Neural crest cell (in vitro differentiated cells): ENCODE measurements at places on chromosomes 12 and 14. TPM values are rescaled to one million over a fixed set of nuclear protein-coding genes. Genes with fewer than 3 reads are reported as not detected.

DNA sequence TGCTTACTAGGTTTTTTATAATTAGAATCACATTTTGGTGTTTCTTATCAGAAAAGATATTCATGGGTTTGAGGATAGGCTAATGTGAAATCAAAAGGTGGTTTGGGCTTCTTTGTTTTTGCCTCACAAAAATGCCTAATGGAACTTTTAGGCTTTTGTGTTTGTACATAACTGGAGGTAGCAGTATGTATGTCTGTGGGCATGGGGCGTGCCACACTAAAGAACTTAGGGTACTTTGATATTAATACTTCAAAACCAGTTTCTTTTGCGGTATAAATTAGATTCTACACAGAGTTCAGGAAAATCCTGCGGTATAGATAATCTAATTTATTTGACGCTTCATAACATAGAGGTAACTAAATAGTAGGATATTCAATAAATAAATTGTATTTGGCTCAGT, 1.9 kb downstream of the ETV6 start:
- H3K4me3 ChIP-seq: peak overlapping the region; percentile 94
- DNase-seq: no peak
- H3K27ac ChIP-seq: no peak overlapping the region
- H3K4me1 ChIP-seq: peaks cover 39% of the 10 kb centered on the region
- no peaks in the 10 kb centered on the region for H3K27me3 ChIP-seq

- H3K4me3 ChIP-seq: peak overlapping the region; percentile 32
- H3K27ac ChIP-seq: peak overlapping the region; percentile 54
- H3K27me3 ChIP-seq: no peaks in the 10 kb centered on the region
- no peak for DNase-seq
- H3K4me1 ChIP-seq: peaks cover 27% of the 10 kb centered on the region
Observed at GRCh38 chr12:12506496-12506890, 56.2 kb downstream of the DUSP16 start.

DNA sequence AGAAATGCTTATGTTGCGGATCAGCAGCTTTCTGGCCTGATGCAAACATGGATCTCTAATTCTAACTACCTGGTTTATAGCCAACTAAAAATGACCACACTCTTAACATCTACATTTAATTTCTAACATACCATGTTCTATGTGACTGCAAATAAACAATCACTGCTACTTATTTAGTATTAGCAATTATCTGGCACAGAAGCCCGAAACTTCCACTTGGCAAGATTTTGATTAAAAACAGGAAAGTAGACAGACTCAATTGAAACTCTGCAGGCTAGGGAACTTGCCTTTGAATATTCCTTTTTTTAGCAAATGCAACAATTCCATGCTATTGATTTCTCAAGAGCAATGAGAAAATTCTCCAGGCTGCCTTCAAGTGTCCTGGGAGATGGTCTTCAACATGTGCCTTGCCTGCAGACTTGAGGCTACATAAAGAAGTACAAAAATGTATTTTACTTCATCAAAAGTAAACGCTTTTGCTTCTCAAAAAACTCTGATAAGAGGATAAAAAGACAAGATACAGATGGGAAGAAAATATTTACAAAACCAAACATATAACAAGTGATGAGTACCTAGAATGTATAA, 9.1 kb upstream of the TMCC3 start:
- no peak overlapping the region for H3K27ac ChIP-seq
- H3K27me3 ChIP-seq: no peaks in the 10 kb centered on the region
- H3K4me1 ChIP-seq: no peaks in the 10 kb centered on the region
- H3K4me3 ChIP-seq: no peak overlapping the region
- no peaks in the 10 kb centered on the region for H3K36me3 ChIP-seq

DNA sequence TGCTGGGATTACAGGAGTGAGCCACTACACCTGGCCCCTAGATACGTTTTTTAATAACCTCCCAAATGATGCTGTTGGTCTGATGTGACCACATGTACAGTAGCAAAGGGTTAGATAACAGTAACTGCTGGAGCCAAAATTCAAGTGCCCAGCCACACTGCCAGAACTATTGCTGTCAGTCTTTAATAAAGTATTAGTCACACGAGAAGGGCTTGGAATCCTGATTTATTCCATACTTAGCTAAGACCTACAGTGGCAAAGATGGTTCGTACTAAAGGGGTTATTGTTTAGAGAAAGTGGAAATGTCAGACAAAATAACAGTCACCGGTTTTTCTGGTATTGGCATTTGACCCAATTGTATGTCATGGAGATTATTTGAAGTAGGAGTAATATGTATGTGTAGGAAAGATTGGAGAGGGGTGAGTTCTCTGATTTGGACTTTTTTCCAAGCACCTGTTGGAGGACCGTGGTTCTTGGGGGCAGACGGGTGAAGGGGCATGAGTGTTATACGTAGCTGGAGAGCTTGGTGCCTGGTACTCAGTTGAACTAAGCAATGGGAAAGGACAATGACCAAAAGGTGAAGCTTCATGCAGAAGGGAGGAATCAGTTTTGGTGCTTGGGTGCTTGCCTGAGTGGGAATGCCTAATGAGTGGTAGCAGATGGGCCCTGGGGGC, 9.7 kb downstream of the TUBA1C start:
- H3K27me3 ChIP-seq: peaks cover 3% of the 10 kb centered on the region
- peaks cover 14% of the 10 kb centered on the region for H3K36me3 ChIP-seq
- no peak overlapping the region for H3K27ac ChIP-seq
- DNase-seq: no peak
- no peak overlapping the region for H3K4me3 ChIP-seq
- peaks cover 13% of the 10 kb centered on the region for H3K4me1 ChIP-seq

GRCh38 chr12:47014474-47014873, 64.9 kb upstream of the PCED1B start:
- peaks cover 31% of the 10 kb centered on the region for H3K27me3 ChIP-seq
- H3K4me1 ChIP-seq: no peaks in the 10 kb centered on the region
- no peak overlapping the region for H3K4me3 ChIP-seq
- no peak for DNase-seq
- H3K27ac ChIP-seq: no peak overlapping the region
- H3K36me3 ChIP-seq: no peaks in the 10 kb centered on the region

DNA sequence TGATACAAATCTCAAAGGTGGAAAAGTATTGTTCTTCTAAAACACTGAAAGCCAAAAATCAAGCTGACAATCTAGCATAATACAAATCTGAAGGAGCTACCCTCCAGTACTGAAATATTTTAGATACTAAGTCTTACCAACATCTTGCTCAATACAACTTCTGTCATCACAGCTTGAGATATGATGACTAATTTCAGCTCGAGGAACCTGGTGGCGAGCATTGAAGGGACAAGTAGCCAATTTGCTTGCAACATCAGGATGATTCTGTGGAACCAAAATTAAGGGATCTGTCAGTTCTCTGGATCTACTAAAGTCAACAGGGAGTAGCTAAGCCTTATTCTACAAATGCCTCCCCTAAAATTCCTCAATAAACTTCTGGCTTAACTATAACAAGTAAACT, 10.4 kb downstream of the GTSF1 start:
- DNase-seq: no peak
- peaks cover 60% of the 10 kb centered on the region for H3K27me3 ChIP-seq
- no peaks in the 10 kb centered on the region for H3K36me3 ChIP-seq
- H3K4me3 ChIP-seq: no peak overlapping the region

- DNase-seq: no peak
- no peak overlapping the region for H3K4me3 ChIP-seq
- H3K27me3 ChIP-seq: peaks cover 25% of the 10 kb centered on the region
Observed at GRCh38 chr12:15435597-15435996, 113.3 kb downstream of the PTPRO start.

DNA sequence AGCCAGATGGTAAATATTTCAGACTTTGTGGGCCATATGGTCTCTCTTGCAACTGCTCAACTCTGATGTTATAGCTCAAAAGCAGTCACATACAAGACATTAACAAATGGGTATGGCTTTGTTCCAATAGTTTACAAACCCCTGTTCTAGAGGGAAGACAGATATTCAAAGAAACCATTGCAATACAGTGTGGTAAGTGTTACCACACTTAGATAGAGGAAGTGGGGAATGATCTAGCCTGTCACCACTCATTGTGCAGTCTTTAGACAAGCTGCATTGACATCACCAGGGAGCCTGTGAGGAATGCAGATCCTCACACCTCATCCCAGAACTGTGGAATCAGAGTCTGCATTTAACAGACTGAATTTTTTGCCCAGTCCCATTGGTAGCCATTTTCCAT, 80.0 kb upstream of the RGS6 start:
- peaks cover 29% of the 10 kb centered on the region for H3K36me3 ChIP-seq
- H3K4me3 ChIP-seq: no peak overlapping the region
- DNase-seq: no peak

DNA sequence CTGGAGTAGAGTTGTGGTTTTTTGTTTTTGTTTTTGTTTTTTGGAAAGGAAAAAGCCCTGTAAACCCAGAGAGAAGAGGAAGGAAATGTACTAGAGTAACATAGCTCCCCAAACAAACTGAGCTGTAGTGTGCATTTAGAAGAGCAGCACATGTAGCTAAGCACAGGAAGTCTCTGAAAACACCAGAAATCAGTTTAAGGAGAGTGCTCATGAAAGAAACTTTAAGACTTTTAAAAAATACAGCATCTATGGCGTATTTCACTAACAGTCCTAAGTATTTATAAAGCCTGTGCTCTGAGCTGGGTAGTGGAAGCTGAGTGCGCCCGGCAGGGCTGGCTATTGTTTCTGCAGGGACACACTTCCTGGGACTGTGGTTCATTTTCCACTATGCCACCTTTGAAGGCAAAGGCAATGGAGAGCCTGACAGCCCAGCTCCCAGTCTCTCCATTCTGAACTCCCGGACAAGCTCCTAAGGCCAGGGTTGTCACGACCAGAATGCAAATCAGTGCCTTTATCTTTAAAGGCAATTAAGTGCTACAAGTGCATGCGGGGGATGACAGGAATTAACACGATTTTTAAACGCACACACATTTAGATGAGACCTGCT, 45.4 kb downstream of the NIN start:
- no peaks in the 10 kb centered on the region for H3K27me3 ChIP-seq
- no peak for DNase-seq
- H3K4me1 ChIP-seq: peaks cover 33% of the 10 kb centered on the region
- peak overlapping the region; percentile 35 for H3K4me3 ChIP-seq
- H3K27ac ChIP-seq: no peak overlapping the region

DNA sequence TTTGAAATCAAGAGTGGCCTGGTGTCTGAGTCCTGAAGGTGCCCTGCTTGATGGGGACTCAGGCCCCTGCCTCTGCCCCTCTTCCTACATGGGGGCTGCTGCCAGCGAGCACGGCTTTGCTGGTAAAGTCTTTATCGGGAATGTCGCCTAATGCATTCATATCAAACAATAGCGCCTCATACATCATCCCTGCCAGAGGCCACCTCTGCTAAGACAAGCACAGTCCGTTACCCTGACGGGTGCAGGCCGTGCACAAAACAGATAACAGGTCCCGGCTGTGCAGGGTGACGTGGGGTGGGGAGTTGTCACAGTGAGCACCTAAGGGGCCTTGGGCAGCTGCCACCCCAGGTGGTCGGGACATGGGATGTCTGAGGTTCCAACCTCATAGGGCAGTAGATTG, 68.4 kb upstream of the FAM222A start:
- H3K27me3 ChIP-seq: no peaks in the 10 kb centered on the region
- no peak overlapping the region for H3K4me3 ChIP-seq
- peaks cover 25% of the 10 kb centered on the region for H3K4me1 ChIP-seq
- DNase-seq: no peak
- no peak overlapping the region for H3K27ac ChIP-seq

DNA sequence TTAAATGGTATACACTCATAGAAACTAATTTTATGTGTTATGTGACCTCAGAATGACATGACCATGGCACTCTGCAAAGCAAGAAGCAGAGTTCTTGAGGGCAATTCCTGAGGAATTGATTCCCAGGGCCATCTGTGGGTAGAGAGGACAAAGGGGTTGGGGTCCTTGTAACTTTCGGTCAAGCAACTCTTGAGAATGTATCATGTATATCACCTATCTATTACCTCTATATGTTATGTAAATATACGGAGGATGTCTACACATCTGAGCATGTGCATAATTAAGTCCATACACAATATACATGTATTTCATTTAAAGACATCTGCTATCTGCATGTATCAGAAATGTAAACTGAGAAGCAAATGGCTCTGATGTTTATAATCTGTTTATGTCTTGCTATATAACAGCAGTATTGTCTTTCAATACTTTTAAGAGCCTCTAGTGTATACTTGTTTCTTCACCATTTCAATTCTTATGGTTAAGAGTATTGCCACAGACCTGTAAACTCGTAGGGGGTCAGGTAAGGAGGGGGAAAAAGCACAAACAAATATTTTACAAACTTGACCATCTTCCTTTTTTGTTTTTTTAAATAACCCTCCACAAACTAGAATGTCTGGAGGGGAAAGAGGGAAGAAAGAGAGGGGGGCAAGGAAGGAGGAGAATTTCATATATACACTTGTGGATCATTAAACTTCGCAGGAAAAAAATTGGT, 4.5 kb downstream of the FOXA1 start:
- peaks cover 3% of the 10 kb centered on the region for H3K36me3 ChIP-seq
- peak overlapping the region; percentile 2 for H3K4me3 ChIP-seq
- H3K27me3 ChIP-seq: peaks cover 95% of the 10 kb centered on the region
- DNase-seq: no peak

DNA sequence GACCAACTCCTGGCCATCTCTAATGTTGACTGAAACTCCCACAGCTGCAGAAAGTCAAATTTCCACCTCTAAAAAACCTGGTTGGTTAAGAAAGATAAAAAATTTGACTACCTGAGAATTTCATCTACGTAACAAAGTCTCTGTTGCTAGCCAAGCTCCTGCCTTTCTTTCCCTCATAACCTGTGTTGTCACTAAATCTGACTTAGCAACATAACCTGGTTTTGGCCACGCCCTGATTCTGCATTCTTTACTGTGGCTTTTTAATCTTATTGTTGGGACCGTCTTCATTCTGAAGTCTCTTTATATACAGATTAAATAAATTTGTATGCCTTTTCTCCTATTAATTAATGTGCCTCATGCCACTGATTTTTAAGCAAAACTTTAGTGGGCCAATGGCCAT, 16.1 kb upstream of the CD69 start:
- H3K4me3 ChIP-seq: no peak overlapping the region
- DNase-seq: no peak

- peak overlapping the region; percentile 87 for H3K27ac ChIP-seq
- H3K4me1 ChIP-seq: peaks cover 55% of the 10 kb centered on the region
- no peak for DNase-seq
- no peaks in the 10 kb centered on the region for H3K27me3 ChIP-seq
Observed at GRCh38 chr14:101226603-101227425, 323.3 kb upstream of the RTL1 start.

ARF6 gene
- 55.8 and 58.0 TPM in 2 replicates for total RNA-seq

P2RX7 gene
- total RNA-seq: 0.12 and 0.27 TPM in 2 replicates

DNAJC22 gene
- total RNA-seq: 0.32 and 0.35 TPM in 2 replicates

GLIPR1 gene
- total RNA-seq: 0.36 and 0.84 TPM in 2 replicates

INHBE gene
- total RNA-seq: 0.36 and 0.61 TPM in 2 replicates

KCNC2 gene
- total RNA-seq: not detected in 2 replicates

PAWR gene
- total RNA-seq: 52.1 and 54.0 TPM in 2 replicates
